ENCODE measurements at places on chromosomes 2 and 18.
A peak's percentile ranks its signal among the peaks of the same experiment; 100 is the strongest.

DNA sequence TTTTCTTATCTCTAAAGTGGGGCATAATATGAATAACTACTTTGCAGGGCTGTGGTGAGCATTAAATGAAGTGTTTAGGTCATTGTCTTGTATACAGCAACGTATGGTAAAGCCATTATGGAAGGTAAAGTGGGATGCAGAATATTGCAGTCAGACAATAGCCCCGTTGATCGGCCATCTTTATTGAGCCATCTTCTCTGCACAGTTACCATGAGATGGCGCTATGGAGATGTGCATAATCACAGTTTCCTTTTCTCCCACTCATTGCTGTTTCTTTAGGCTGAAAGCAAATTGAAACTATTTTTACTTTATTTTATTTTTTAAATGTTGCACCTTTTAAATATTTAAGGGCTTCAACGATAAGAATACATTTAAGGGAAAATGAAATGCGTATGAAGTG, 108.9 kb downstream of the THSD7B start:
- DNase-seq, result no peak

DNA sequence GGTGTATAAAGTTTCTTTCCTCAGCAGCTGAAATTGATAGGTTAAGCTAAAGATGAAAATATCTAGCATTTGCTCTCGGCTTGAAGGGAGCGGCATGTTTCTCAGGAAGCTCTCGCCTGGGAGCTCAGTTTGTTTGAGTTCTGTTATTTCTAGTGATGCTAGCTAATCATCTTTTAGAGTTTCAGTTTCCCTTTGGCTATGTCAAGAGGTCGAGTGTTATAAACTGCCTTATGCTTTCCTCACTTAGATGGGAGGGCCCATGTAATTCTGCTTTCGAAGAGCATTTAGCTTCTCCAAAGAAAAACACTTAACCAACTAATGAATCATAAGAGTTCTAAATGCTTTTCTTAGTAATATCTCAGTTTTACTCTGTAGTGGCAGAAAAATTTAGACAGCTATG, 33.6 kb downstream of the PLCL1 start:
- no peak for DNase-seq

- no peak for DNase-seq
These were observed 18.9 kb downstream of the SP5 start for GRCh38 chr2:170733798-170734600.

GRCh38 chr2:220394433-220394832, 767.0 kb downstream of the SLC4A3 start:
- peak; percentile 70 for DNase-seq

GRCh38 chr2:211358504-211358903, 802.1 kb downstream of the CPS1 start:
- DNase-seq, result no peak

- no peak for DNase-seq
These were observed 2.8 kb downstream of the MFSD2B start for GRCh38 chr2:24012521-24013188.

DNA sequence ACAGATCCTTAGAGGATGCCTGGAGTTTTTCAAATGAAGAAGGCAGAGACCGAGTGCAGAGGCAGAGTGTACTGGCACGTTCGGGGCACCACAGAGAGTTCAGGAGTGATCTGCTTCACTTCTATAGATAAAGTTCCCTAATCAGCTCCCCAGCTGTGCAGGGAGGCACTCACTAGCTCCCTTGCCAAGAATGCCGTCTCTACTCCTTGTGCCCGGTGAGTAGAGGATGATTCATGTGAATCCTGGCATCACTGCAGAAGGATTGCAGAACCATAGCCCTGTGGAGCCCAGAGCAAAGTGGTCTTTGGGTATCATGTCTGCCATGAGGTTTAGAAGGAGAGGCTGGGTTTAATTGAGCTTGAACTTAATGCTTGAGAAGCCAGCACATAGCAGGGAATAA, 510.1 kb upstream of the RAB6C start:
- DNase-seq, result no peak

GRCh38 chr2:176614930-176615329, 345.7 kb downstream of the MTX2 start:
- DNase-seq, result no peak

DNA sequence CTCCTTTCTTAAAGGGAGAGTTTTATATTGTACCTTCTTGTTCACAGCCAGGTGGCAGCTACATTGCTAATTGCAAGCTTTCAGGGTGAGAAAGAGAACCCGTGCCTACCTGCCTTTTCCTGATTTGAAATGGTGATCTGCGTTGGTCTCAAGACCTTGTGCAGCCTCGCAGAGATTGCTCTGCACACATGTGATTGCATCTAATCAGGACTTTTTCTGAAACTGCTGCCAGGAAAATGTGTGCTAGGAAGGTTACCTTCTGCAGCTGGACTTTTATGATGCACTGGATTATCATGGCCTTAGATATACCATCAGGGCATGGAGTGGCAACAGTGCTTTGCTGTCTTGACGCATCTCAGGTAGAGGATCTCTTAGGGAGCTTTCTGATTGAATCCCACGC, 45.1 kb downstream of the AGAP1 start:
- no peak for DNase-seq

GRCh38 chr18:34128436-34128835, 96.3 kb downstream of the NOL4 start:
- DNase-seq, result peak; percentile 28

GRCh38 chr2:137775529-137775928, 188.7 kb upstream of the HNMT start:
- no peak for DNase-seq

DNA sequence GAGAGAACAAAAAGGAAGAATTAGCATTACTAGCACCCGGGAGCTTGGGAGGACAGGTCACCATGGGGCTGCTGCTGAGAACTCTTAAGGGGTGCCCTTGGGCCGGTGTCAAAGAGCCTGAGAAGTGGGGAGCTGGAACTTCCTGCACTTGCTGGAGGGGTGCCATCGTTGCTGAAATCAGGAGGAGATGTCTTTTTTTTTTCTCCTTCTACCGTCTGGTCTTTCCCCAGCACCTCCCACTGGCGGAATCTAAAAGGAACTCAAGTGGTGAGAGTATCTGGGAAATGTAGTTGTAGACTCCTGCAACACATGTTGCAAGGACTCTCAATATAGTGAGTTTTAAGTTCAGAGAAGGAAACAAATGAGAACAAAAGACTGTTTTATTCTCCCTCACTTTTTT, 6.1 kb upstream of the AMMECR1L start:
- peak; percentile 41 for DNase-seq

- DNase-seq, result no peak
These were observed 27.5 kb downstream of the OSBPL1A start for GRCh38 chr18:24370120-24370519.

DNA sequence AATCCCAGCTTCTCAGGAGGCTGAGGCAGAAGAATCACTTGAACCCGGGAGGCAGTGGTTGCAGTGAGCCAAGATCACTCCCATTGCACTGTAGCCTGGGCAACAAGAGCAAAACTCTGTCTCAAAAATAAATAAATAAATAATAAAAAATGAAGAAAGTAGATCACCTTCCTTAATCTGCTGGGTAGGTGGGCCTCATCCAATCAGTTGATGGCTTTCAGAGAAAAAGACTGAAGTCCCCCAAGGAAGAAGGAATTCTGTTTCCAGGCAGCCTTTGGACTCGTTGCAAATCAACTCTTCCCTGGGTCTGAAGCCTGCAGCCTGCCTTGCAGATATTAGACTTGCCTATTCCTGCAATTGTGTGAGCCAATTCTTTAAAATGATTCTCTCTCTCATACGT, 136.5 kb downstream of the TFCP2L1 start:
- no peak for DNase-seq

GRCh38 chr2:21042958-21043743, 722 bp downstream of the APOB start:
- DNase-seq, result peak; percentile 34

DNA sequence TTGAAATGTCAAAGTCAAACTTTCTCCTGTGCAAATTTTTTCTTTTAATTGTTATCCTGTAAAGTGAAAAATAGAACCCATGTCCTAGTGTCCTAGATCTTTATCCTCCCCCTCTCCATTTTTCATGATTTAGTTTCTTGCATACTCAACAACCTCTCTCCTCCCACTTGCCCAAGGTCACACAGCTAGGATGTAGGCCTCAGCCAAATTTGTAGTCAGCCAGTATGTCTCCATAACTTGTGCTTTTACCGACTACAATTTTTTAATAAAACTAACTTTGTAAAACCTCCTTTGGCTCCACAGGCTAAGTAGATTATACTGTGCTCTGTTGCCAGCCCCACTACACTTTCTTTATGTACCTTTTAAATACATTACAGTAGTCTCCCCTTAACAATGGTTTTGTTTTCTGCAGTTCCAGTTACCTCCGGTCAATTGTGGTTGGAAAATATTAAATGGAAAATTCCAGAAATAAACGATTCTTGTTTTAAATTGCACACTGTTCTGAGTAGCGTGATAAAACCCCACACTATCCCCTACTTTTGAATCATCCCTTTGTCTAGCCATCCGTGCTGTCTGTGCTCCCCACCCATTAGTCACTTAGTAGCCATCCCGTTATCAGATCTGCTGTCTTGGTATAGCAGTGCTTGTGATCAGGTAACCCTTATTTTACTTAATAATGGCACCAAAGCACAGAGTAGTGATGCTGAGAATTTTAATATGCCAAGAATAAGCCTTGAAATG, 22.8 kb downstream of the GULP1 start:
- DNase-seq, result peak; percentile 39

- no peak for DNase-seq
These were observed 55.7 kb downstream of the SNORC start for GRCh38 chr2:232925821-232926156.

DNA sequence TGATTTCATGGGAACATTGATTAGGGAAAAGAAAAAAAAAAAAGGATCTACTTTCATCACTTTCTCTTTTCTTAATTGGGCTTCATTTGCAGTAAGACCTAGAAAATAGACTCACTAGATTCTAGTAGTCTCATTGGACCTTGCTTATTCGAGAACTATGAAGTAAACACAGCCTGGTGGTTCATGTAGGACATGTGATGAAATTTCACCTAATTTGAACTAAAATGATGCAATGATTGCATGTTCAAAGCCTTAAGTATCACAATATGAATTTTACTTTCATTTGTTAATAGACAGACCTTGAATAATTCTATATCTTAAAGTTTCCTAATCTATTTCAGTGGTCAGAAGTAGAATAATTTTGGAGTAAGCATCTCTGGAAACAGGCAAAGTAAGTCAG, 688.9 kb upstream of the NRXN1 start:
- DNase-seq, result peak; percentile 53

DNA sequence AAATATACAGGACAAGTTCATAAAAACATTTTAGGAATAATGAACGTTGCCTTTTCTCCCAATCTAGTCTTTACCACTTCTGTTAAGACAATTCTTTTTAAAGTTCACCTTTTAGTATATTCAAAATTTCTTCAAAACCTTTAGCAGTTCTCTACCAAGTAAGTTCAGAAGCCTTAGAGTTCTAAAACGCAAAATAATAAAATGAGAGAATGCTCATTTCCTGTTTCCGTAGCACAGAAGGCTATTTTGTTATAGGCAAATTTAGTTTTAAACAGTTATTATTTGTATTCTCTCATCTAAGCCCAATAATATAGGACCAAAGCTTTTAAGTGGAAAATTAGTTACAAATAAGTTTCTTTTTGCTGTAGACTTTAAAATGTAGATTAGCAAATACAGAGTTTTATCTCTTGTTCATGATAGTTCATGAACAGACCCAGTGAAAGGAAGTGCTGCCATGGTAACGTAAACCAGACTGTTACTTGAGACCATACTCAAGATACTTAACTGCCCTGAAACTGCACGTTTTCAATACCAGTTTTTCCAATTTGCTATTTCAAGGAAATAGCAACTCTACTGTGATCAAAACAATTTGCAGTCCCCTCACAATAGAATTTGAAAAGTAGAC, 173.1 kb upstream of the STON1 start:
- DNase-seq, result peak; percentile 85

DNA sequence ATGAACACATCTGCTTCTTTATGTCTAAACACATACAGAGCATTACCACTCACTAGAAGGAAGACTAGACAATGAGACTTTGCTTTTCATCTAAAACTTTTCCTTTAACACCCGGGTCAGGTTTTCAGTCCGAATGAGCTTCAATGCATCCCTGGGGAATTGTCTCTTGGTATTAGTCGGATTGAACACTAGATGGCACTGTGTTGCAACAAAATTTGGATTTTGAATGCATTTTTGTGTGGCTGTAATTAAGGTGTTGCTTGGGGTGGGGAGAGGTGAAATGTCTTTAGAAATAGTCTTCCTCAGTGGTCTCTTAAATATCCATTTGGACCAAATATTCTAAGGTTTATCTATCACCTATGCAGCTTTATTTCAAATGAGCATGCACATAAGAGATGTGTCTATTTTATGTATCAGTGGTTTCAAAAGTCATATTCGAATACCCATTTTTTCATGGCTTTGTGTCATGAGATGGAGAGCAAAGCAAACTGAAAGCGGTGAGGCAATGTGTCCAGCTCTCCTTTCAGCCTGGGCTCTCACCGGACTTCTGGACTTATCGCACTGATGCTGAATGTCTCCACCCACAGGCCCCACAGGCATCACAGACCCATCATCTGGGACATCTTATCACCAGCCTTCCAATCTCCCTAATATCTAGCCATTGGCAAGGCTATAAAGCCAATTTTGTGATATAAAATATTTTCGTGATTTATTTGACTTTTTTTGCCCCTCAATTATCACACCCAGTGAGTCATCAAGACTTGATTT, 510.3 kb downstream of the RNF144A start:
- peak; percentile 33 for DNase-seq

GRCh38 chr2:128756365-128756717, 437.7 kb upstream of the HS6ST1 start:
- DNase-seq, result no peak

GRCh38 chr2:16475986-16476567, 189.6 kb downstream of the CYRIA start:
- DNase-seq, result no peak

DNA sequence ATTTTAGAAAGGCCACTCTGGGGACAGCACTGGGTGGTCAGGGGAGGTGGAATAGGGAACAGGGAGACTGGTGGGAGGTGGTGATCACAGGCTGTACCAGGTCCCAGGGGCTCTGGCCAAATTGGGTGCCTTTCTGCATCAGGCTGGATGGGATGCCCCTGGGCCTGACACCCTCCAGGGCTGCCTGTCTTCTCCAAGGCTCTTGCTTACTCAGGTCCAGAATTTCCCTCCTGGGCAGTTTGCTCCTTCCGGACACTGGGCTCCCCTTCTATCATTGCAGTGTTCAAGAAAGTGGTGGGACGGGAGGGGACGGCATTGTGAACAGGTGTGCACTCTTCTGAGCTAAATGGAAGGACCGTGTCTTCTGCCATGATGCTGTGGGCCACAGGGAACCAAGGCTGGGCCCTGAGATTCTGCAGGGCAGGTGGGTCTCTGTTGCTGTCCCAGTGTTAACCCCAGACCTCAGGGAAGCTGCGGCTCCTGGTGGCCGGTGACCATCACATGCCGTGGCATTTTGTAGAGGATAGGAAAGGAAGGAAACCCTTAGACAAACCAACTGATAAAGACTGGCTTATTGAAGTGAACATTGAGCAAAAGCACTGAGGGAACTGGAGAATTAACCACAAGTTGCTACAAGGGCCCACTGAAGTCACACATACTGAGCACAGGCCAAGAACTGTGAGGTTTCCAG, 93.7 kb upstream of the HS6ST1 start:
- DNase-seq, result peak; percentile 11

GRCh38 chr2:82158150-82158549, 1853.6 kb upstream of the LRRTM1 start:
- DNase-seq, result no peak

- DNase-seq, result no peak
These were observed 4.4 kb downstream of the ANKRD23 start for GRCh38 chr2:96839293-96839874.
